ENCODE measurements at places on chromosomes 5 and 9. TPM values are rescaled to one million over a fixed set of nuclear protein-coding genes. Genes with fewer than 3 reads are reported as not detected.

DNA sequence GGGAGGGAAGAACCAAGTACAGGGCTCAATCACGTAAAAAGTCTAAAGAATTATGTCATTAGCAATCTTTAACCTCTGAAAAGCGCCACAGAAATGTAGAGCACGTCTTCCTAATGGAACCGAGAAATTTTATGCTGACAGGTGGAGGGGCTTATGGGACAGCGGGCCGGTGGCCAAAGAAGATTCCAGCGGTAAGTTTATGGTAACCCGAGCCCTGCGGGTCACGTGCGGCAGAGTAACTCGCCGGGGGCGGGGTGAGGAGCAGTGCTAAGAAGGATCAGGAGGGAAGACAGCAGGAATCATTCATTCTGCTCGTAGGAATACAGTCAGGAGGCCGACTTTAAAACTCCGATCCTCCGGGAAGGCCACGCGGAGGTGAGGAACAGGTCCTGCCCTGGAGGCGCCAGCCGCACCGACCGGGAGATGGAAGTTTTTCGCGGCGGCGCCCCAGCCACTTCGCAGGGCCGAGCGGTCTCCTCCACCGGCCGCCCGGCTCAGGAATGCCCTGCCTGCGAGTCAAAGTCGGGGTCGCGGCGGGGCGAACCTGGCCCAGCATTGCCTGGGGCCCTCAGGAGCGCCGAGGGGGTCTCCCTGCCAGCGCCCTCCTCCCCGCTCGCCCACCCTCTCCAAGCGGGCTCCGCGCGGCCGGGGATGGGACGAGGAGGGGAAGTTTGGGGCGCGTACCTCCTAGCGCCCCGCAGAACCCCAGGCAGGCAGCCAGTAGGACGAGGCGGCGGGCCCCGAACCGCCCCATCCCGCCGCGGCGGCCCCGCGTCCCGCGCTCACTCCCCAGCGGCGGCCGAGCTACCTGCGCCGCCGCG, 101.8 kb downstream of the ESM1 start:
- peaks cover 10% of the 10 kb centered on the region for H3K36me3 ChIP-seq
- peaks cover 9% of the 10 kb centered on the region for H3K4me1 ChIP-seq
- peak overlapping the region; percentile 96 for H3K4me3 ChIP-seq
- H3K27me3 ChIP-seq = peaks cover 64% of the 10 kb centered on the region
- H3K27ac ChIP-seq = no peak overlapping the region
- no peak for DNase-seq

DNA sequence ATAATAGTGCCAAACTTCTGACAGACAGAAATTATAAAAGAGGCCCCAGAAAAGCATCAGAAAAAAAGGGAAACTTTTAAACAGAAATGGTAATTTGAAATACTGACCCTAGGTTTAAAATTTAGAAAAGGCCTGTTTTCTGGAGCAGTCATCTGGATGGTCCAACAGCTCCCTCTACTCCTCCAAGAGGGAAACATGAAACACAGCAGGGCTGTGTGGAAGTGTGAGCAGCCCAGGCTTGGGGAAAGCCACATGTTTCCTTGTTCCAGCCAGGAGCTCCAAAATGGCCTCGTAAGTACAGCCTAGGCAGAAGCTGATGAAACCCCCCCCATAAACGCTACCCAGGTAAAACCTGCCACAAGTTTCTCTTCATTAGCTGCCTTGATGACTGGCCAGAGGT, 499.3 kb upstream of the ADAMTS16 start:
- H3K36me3 ChIP-seq = no peaks in the 10 kb centered on the region
- no peak overlapping the region for H3K4me3 ChIP-seq

DNA sequence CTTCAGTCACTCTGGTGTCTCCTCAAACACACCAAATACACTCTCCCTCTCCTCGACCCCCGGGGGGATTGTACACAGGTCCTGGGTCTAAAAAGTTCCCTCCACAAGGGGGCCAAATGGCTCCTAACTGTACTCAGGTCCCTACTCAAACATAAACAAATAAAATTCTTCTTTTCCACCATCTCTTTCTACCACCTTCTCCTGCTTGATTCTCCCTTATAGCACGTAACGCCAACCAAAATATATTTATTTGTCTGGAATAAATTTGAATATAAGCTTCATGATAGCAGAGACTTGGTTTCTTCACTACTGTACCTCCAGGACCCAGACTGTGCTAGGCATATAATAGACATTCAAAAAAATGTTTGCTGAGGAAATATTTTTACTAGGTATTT, 21.4 kb downstream of the ZNF608 start:
- peak overlapping the region; percentile 13 for H3K27ac ChIP-seq
- H3K4me1 ChIP-seq = peaks cover 42% of the 10 kb centered on the region
- DNase-seq = no peak
- H3K36me3 ChIP-seq = no peaks in the 10 kb centered on the region
- no peak overlapping the region for H3K4me3 ChIP-seq

DNA sequence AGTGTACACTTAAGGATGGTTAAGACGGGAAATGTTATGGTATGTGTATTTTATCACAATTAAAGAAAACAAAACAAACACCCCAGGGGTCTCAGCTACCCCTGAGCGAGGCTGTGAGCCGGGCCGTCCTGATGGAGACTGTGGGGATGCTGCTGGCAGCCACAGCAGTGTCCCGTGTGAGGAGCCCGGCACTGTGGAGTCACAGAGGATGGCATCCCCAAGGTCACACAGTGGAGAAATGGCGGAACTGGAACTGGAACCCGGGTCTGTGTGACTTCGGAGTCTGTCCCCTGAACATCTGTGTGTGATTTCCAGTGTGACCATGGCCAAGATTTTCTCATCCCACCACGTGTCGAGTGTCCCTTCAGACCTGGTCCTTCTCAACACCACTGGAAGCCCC, 80.7 kb upstream of the PHYKPL start:
- H3K4me1 ChIP-seq = no peaks in the 10 kb centered on the region
- H3K27ac ChIP-seq = no peak overlapping the region
- no peak overlapping the region for H3K4me3 ChIP-seq
- peaks cover 6% of the 10 kb centered on the region for H3K27me3 ChIP-seq
- no peak for DNase-seq

PCDHGA5 gene
- not detected for polyA plus RNA-seq

TNFSF8 gene
- polyA plus RNA-seq = 7.8 TPM
